ENCODE measurements at places on chromosomes 6 and 20.

- no peak for DNase-seq
These were observed 789 bp downstream of the PHACTR1 start for GRCh38 chr6:12717356-12717755.

- DNase-seq = no peak
These were observed 1.7 kb downstream of the HLA-DOB start for GRCh38 chr6:32815115-32815514.

DNA sequence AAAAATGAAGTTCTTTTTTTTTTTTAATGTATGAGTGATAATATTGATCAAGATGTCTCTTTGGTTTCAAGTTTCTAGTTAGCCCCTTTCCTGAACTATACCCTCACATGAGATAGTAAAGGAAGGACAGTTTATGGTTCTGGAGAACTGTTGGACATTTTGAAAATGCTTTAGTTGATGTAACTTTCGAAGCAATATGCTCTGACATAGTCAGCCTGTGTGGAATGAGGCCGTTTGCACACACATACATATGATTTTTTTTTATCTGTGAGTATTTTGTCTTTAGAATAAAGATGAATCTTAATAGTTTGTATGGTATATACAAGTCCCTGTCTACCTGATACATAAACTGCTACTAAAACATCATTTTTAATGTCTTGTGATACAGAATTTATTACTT lies 177.0 kb downstream of the ARID1B start:
- no peak for DNase-seq

GRCh38 chr6:75204959-75205775 lies 686 bp downstream of the COL12A1 start:
- DNase-seq = no peak

DNA sequence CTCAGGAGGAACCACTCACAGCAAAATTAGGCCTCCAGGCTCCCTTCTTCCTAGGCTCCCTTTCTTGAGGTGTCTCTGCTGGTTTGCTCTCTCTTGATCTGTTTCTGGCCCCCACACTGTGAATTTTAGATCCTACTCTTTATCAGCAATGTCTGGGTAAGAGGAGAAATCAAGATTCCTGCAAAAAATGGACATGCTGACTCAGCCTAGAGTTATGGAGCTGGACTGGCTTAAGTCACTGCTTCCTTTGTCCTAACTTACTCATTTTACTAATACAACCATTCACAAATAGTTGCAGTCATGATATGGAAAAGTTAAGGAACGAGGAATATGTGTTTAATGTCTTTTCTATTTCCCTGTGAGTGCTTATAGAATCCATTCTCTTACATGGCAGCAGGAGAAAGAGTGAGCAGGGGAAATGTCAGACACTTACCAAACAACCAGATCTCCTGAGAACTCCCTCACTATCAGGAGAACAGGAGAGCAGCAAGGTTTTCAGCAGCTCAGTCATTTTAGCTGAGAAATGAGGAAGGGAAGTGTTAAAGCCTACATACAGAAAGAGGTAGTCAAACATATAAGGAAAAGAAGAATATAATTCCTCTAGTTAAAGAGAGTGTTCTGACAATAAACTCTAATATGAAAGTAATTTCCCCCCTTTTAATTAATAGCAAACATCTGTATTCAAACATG lies 160.8 kb downstream of the PDE7B start:
- DNase-seq = no peak

GRCh38 chr6:166361077-166361429 lies 18.7 kb upstream of the SFT2D1 start:
- no peak for DNase-seq
